Hematopoietic multipotent progenitor cell treated with erythropoietin and hydrocortisone succinate and interleukin-3 and kit ligand, for 8 days (in vitro differentiated cells): ENCODE measurements at places on chromosomes 7 and 10.
A peak's percentile ranks its signal among the peaks of the same experiment; 100 is the strongest.

DNA sequence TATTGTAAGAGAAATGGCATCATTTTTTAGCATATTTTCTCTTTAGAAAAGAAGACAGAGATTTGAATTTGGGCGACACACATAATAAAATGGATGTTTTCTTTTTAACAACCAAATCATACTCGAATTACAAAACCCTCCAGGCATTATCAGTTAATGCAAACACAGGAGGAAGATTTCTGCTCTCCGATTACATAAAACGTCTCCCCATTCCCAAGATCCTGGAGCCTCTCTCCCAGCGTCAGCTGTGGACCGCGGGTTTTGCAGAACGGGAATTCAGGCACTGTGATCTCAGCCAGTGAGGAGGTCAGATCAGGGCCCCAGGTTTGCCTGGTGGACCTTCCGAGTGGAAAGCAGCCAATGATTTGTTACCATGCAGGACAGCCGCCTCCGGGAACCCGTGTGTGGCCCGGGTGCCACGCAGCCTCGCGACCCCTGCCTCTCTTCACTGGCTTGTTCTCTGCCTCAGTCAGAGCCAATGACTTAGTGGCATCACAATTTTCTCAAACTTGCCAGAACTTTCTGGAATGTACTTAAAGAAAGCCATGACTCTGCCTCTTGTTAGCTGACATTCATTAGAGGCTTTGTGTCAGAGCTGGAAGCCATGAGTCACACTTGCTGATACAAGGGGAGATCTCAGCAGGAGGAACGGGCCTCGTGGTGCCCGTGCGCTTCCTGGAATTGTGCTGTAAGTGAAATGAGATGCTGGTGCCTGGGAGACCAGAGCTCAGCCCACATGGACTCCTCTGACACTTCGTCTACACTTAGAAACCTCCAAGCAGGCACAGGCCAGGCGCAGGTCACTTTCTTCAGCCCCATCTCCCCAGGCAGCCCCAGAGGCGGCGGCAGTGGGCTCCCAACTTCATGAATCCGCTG lies 246.1 kb downstream of the KLF6 start:
- no peak for DNase-seq

GRCh38 chr7:119197172-119197876 lies 972.8 kb downstream of the ANKRD7 start:
- no peak for DNase-seq

DNA sequence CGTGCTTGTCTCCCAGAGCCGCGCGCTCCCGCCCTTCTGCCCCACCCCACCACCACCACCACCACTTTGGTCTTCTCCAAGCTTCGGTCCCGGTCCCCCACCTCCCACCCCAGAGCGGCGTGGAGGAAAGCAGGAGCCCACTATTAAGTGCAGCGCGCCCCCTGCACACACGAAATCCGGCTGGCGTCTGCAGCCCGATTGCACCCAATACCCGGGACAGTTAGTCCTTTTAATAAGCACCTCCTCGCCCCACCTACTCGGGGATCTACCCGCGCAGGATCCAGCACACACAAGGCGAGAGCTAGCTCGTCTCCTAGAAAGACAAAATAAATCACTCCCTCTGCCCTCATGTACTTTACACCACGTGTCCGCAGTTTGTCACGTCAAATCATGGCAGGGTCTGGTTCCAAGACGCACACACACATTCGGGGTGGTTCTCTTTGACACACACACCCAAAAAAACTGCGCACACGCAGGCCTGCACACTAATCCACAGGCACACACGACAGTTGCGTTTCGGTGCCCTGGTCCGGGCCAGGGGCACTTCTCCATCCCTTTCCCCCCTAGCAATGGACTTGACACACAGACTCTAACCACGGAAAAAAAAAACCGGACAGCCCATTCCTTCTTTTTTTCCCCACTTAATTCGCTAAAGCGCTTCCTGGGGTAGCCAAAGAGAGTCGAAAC lies 1.6 kb downstream of the SFMBT2 start:
- peak; percentile 24 for DNase-seq

- peak; percentile 59 for DNase-seq
These were observed 4.7 kb upstream of the EFCAB10 start for GRCh38 chr7:105585850-105586500.

DNA sequence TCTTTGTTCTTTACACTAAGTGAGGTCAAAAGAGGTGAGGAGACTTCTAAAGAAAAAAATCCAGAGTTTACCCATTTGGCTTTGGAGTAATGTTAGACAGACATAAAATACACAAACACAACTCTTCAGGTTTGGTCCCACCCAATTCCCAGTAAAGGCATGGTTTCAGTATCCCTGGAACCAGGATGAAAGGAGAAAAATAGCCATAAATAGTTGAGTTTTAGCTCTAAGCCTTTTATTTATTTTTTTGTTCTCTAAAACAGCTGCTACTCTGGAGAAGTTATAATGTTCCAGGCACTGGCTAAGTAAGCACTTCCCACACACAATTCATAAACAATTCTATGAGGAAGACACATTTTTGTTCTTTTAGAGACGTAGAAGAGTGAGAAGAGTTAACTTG lies 4.0 kb downstream of the ABCB1 start:
- no peak for DNase-seq

- no peak for DNase-seq
These were observed 33.5 kb downstream of the WDR86 start for GRCh38 chr7:151376218-151376902.

DNA sequence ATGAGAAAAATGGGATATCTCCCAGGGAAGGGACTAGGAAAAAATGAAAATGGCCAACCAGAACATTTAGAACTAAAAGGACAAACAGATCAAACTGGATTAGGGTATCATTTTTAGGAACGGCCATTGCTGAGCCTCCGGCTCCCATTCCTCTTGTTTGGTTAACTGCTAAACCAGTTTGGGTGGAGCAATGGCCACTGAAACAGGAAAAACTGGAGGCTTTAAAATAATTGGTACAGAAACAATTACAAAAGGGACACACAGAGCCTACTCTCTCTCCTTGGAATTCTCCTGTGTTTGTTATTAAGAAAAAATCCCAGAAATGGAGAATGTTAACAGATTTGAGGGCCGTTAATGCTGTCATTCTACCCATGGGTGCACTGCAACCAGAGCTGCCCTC lies 4.7 kb upstream of the CHST3 start:
- DNase-seq, result no peak

GRCh38 chr7:2063563-2064260 lies 169.0 kb downstream of the MAD1L1 start:
- peak; percentile 38 for DNase-seq

GRCh38 chr7:116315803-116316202 lies 105.5 kb downstream of the TES start:
- DNase-seq, result no peak

GRCh38 chr7:37427276-37427940 lies 21.3 kb downstream of the ELMO1 start:
- no peak for DNase-seq

DNA sequence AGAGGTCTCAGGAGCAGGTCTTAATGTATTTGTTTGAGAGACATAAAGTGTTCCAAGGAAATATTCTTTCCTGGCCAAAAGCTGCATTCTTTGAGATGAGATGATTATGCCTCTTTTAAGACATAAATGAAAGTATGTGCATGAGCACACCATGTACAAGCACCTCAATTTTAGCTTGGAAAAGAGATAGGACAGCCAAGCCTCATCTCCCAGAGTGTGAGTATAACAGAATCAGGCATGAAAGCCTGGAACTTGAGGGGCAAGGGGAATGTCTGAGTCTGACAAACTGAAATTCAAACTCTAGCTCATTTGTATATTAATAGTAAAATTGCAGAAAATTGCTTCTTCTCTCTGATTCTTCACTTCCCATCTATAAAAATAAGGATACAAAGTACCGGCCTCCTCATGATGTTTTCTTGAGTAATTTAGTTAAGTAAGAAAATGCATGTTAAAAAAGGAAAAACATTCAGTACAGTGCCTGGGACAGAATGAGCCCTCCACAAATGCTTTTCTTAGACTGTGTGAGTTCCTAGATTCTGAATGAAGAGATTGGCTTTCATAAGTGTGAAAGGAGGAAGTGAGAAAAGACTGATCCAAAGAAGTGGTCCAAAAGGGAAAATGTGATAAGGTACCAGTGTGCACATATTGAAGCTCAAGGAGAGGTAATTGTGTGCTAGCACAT lies 1260.9 kb upstream of the SORCS1 start:
- DNase-seq, result no peak

DNA sequence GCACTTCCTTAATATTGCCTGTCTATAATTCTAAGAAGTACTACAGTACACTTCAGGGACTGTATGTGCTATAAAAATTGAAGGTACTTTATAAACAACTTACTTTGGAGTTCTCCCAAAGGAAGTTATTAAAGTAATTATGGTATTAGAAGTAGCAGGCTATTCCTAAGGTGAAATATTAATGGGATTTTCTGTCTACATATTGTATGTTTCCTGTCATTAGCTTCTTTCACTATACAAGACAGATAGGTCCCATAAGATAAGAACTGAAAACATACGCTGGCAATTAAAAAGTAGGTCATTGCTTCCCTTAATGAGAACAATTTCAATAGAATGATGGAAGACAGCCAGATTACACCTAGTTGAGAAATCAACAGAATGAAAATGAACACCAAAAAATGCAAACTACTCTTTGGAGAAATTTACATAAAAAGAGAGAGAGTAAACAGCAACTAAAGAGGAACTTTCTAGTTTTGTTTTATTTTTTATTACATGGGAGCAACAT lies 147.0 kb downstream of the HBP1 start:
- peak; percentile 20 for DNase-seq
